ENCODE measurements at places on chromosomes 7 and 10. TPM values are rescaled to one million over a fixed set of nuclear protein-coding genes. Genes with fewer than 3 reads are reported as not detected.

DNA sequence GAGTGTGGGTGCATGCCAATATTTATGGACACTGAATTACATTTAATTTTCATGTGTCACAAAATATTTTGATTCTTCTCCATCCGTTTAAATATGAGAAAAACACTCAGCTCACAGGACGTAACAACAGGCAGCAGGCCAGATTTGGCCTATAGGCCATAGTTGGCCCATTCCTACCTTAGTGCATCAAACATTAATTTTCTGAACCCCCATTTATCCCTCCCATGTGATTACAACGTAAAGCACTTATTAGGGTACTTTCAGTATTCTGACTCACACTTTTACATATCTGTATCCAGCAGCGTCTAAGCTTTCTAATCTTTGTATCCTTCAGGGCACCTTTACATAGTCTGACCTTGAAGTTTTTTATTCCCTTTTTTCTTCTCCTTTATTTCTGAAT lies 4.0 kb downstream of the IDI1 start:
- DNase-seq: no peak
- no peaks in the 10 kb centered on the region for H3K36me3 ChIP-seq
- H3K27me3 ChIP-seq: no peaks in the 10 kb centered on the region
- no peak overlapping the region for H3K4me3 ChIP-seq
- peaks cover 7% of the 10 kb centered on the region for H3K4me1 ChIP-seq

GRCh38 chr10:128687408-128687807 lies 561.2 kb upstream of the MKI67 start:
- H3K27ac ChIP-seq: no peak overlapping the region
- no peak overlapping the region for H3K4me3 ChIP-seq
- H3K4me1 ChIP-seq: no peaks in the 10 kb centered on the region
- no peaks in the 10 kb centered on the region for H3K36me3 ChIP-seq
- H3K27me3 ChIP-seq: no peaks in the 10 kb centered on the region

- no peaks in the 10 kb centered on the region for H3K27me3 ChIP-seq
- no peaks in the 10 kb centered on the region for H3K36me3 ChIP-seq
- H3K27ac ChIP-seq: peak overlapping the region; percentile 75
- peak; percentile 83 for DNase-seq
- H3K4me3 ChIP-seq: no peak overlapping the region
Measured at GRCh38 chr10:5961405-5962100, 15.8 kb downstream of the IL15RA start.

- H3K27ac ChIP-seq: no peak overlapping the region
- H3K4me1 ChIP-seq: no peaks in the 10 kb centered on the region
- DNase-seq: no peak
- H3K27me3 ChIP-seq: no peaks in the 10 kb centered on the region
- no peaks in the 10 kb centered on the region for H3K36me3 ChIP-seq
- H3K4me3 ChIP-seq: no peak overlapping the region
Measured at GRCh38 chr7:149469806-149470205, 8.9 kb upstream of the ZNF777 start.

DNA sequence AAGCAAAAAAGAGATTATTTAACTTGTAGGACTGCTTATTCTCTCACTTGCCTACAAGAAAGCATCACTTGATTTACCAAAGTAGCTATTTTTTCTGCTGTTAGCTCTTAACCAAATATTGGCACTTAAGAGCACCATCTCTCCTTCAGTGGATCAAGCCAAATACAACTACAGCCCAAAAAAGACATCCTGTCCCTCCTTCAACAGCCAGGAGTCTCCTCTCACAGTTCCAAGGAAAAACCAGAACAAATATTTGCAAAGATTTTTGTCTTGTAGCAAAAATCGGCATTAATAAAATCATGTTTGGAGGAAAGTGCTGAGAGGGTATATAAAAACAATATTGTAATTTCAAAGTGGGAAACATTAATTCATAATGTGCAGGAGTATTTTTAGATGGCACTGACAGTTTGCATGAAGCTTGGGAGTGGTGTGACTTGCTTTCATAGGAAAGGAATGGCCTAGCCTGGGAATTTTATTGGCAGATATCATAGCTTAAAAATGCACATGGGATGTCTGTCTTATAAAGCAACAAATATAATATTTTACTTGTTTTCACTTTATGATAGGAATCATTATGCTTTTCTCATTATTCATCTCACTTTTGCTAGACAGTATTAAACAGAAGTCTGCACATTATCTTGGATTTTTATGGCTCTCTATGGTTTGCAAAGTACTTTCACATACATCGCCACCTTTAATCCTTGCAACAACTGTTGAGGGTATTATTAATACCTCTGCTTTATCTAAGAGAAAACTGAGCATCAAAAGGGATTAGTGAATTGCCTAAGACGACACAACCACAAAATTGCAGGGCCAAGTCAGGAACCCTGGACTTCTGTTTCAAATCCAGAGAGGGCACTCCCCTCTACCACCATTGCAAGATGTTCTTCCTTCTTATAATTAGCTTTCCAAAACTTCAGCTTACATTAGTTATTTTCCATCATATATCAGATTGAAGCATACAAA lies 103.5 kb downstream of the AGMO start:
- no peaks in the 10 kb centered on the region for H3K36me3 ChIP-seq
- H3K4me1 ChIP-seq: no peaks in the 10 kb centered on the region
- no peaks in the 10 kb centered on the region for H3K27me3 ChIP-seq
- no peak for DNase-seq
- no peak overlapping the region for H3K4me3 ChIP-seq

Gene GJD4
- total RNA-seq: 0.31 TPM

DNA sequence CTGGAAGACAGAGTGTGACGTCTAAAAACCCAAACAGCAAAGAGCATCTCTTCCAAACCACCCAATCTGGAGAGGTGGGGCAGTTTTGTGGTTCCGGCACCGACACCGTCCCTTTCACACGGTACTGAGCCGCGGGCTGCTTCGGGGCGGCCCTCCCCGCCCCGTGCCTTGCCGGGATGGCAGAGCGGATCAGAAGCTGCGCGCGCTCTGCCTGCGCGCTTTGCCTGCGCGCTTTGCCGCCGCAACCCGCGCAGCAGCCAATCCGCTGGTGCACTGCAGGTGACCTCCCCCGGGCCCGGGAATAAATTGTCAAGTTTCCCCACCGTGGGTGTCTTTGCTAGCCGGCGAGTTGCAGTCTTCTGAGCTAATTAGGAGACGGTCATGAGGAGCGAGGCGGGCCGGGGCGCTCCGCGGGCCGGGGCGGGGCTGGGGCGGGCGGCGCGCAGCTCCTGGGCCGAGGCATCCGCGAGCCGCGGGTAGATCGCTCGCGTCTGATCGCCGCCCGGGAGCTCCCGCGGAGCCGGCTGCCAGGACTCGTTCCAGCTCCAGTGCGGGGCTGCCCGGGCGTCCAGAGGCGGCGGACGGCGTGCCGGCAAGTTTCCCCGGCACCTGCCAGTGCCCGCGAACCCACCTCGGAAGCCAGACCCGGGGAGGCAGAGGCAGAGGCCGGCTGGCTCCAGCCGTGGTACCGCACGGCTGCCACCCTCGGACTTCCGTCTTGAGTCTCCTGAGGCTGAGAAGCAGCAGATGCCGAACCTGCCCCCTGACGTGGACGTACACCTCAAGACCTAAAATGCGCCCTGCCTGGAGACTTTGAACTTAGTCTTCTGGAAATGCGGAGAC lies 536.0 kb upstream of the GALNT17 start:
- H3K27ac ChIP-seq: no peak overlapping the region
- H3K36me3 ChIP-seq: no peaks in the 10 kb centered on the region
- H3K4me3 ChIP-seq: peak overlapping the region; percentile 38
- DNase-seq: peak; percentile 21

Gene CDNF
- 14.1 TPM for total RNA-seq

Gene GPAM
- total RNA-seq: 37.6 TPM

- H3K4me1 ChIP-seq: no peaks in the 10 kb centered on the region
- H3K27ac ChIP-seq: no peak overlapping the region
- DNase-seq: peak; percentile 59
- H3K4me3 ChIP-seq: no peak overlapping the region
- no peaks in the 10 kb centered on the region for H3K27me3 ChIP-seq
Measured at GRCh38 chr10:111146025-111146640, 69.3 kb downstream of the ADRA2A start.

DNA sequence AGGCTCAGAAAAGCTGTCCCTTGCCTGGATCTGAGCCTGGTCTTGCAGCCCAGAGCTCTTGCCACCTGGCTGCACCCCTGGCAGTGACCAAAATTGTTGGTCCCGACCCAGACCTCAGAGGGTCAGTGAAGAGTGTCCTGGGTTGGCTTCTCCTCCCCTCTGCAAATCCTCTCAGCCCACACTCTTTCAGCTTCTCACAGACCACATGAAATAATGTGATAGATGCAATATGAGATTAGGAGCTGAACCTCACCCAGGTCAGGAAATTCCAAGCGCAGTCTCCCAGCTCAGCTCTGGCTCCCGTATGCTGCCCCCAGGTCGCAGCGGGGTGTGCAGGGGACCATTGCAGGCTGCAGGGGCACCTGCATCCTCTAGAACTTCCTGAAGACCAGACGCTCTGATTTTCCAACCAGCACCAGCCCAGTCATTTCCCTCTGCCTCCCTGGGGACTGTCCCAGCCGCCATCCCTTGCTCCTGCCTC lies 19.6 kb upstream of the RET start:
- H3K4me3 ChIP-seq: no peak overlapping the region
- no peaks in the 10 kb centered on the region for H3K36me3 ChIP-seq
- H3K27me3 ChIP-seq: no peaks in the 10 kb centered on the region
- no peak for DNase-seq
- no peaks in the 10 kb centered on the region for H3K4me1 ChIP-seq

Gene STEAP4
- 16.2 TPM for total RNA-seq

Gene EBF3
- total RNA-seq: 7.6 TPM

DNA sequence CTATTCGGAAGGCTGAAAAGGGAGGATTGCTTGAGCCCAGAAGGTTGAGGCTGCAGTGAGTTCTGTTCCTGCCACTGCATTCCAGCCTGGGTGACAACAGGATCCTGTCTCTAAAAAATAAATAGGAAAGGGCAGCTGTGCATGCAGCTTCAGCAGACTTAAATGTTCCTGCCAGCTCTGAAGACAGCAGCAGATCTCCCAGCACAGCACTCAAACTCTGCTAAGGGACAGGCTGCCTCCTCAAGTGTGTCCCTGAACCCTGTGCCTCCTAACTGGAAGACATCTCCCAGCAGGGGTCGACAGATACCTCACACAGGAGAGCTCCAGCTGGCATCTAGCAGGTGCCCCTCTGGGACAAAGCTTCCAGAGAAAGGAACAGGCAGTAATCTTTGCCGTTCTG lies 117.9 kb downstream of the CXCL12 start:
- H3K36me3 ChIP-seq: no peaks in the 10 kb centered on the region
- no peak for DNase-seq
- no peaks in the 10 kb centered on the region for H3K27me3 ChIP-seq
- H3K4me3 ChIP-seq: no peak overlapping the region
- no peaks in the 10 kb centered on the region for H3K4me1 ChIP-seq

- no peaks in the 10 kb centered on the region for H3K27me3 ChIP-seq
- H3K4me1 ChIP-seq: no peaks in the 10 kb centered on the region
- H3K36me3 ChIP-seq: no peaks in the 10 kb centered on the region
- DNase-seq: no peak
Measured at GRCh38 chr10:90856261-90856660, 1.6 kb downstream of the HTR7 start.

Gene DNAJC12
- 23.3 TPM for total RNA-seq

- H3K27ac ChIP-seq: no peak overlapping the region
- H3K36me3 ChIP-seq: no peaks in the 10 kb centered on the region
- H3K4me3 ChIP-seq: no peak overlapping the region
- no peaks in the 10 kb centered on the region for H3K4me1 ChIP-seq
- no peaks in the 10 kb centered on the region for H3K27me3 ChIP-seq
- no peak for DNase-seq
Measured at GRCh38 chr7:40935435-40935834, 767.5 kb downstream of the INHBA start.

Gene POLR2J2
- 7.6 TPM for total RNA-seq

- no peaks in the 10 kb centered on the region for H3K4me1 ChIP-seq
- H3K27me3 ChIP-seq: no peaks in the 10 kb centered on the region
- H3K36me3 ChIP-seq: no peaks in the 10 kb centered on the region
- H3K27ac ChIP-seq: no peak overlapping the region
- no peak overlapping the region for H3K4me3 ChIP-seq
Measured at GRCh38 chr10:119973281-119973680, 80.8 kb downstream of the SEC23IP start.

DNA sequence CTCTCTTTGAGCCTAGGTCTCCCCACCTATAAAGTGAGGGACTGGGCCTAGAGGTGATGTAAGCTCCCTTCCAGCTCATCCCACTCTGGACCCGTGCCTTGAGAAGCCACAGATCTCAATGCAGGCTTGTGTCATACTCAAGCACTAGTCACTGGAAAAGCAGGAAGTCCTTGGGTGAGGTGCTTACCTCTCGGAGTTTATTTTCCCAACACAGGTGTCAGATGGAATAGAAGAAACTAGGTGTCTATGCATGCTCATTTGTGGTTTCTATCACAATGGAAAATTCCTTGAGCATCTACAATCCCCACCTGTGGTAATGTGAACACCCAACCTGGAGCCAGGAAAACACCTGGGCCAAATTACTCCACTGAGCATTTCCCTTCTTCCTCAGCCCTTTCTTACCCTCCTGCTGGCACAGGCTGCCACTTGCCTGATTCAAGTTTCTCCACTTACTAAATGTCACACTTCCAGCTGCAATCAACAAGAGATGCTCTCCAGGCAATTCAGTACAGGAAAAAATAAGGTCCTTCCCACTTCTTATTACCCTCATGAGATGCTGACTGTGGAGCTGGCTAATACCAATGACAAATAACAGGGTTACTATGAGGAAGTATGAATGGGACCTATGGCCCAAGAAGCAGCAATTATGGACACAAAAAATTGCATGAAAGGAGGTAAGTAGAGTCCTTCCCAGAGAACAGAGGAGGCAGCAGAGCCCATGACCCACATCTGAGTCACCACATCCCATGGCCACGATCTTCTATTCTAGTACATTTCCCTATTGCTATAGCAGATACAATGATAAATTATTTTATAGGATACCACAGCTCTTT lies 13.1 kb downstream of the LSM5 start:
- H3K4me3 ChIP-seq: no peak overlapping the region
- no peaks in the 10 kb centered on the region for H3K36me3 ChIP-seq
- no peaks in the 10 kb centered on the region for H3K27me3 ChIP-seq

DNA sequence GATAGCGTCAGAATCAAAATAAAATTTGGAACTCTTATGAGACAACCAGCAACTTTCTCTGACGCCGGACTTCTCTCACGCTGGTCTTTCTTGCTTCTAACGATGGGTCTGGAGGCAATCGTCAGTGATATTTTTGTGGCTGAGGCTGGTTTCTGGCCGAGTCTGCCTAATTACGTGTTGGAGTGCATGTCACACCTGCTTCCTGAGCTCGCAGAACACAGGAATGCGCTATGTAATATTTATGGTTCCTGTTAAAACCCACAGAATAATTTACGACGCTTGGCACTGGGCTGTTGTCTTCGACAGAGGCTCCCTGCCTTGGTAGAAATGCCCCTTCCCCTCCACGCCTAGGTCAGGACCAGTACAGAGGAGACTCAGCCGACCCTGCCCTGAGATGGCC lies 64.9 kb downstream of the NPTX2 start:
- H3K27me3 ChIP-seq: no peaks in the 10 kb centered on the region
- no peak overlapping the region for H3K4me3 ChIP-seq
- DNase-seq: no peak
- H3K4me1 ChIP-seq: no peaks in the 10 kb centered on the region
- H3K27ac ChIP-seq: no peak overlapping the region

Gene NODAL
- total RNA-seq: 3.0 TPM

- H3K27ac ChIP-seq: no peak overlapping the region
- no peak overlapping the region for H3K4me3 ChIP-seq
- no peaks in the 10 kb centered on the region for H3K36me3 ChIP-seq
- peaks cover 25% of the 10 kb centered on the region for H3K4me1 ChIP-seq
Measured at GRCh38 chr10:70843333-70843732, 27.6 kb downstream of the SGPL1 start.

Gene LRMDA
- total RNA-seq: 7.6 TPM

Measured in testis (tissue), 5 donors.